ENCODE measurements at places on chromosomes 4 and X. TPM values are rescaled to one million over a fixed set of nuclear protein-coding genes. Genes with fewer than 3 reads are reported as not detected.
A peak's percentile ranks its signal among the peaks of the same experiment; 100 is the strongest.

DNA sequence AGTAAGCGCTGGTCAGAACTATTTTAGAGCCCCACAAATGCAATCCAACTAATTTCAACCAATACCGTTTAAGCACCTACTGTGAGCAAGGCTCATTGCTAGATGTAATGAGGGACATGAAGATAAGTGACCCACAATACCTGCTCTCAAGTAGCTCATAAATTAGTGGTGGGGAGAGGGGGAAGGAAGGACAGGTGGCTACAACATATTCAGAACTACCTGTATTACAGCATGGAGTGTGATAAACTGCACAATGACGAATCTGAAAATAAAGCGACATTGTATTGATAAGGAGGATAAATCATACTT, 311.6 kb upstream of the DIAPH2 start:
- no peak for DNase-seq

DNA sequence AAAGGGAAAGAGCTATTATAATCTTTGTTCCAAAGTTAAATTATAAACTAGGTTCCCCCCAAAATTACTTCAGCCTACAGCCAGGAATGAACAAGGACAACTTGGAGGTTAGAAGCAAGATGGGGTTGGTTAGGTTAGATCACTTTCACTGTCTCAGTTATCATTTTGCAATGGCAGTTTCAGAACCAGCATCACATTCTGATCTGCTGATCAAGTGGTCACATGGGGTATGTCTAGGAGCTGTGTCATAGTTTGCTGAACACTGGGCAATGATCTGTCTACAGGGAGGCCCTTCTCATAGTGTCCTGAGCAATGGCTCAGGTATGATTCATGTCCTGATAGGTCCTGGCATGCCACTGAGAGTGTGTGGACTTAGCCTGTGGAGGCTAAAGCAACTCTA, 41.6 kb upstream of the XIAP start:
- peak; percentile 74 for DNase-seq

DNA sequence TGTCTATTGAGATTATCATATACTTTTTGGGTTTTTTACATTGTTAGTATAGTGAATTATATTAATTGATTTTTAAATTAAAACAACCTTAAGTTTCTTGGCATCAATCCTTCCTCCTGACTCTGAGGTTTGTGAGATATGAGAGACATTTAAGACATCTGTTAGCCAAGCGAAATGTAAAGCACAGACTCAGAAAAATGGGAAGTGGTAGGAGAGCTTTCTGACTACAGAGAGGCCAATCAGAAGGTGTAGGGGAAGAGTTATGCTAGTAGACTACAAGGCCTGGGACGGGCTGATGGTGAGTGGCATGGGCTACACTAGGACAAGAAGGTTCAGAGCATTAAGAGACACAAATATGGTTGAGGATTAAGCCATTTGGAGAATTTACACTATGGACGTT, 255.4 kb downstream of the PRDM5 start:
- no peak for DNase-seq

DNA sequence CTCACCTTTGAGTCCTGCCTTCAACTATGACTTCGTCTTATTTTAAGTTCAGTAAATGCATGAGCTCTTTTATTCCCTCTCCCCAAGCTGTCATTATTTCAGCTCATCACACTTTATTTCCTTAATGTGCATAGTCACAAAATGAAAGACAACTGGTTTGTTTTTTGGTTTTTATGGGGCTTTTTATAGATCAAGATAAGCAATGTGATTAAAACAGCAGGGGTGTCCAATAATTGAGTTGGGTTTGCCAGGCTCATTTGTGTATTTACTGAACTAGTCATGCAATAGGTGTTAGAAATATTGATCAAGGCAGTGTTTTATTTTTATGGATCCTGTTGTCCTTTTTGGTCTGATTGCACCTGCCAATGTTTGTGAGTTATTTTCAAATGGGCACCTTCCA, 102.2 kb downstream of the FRMPD4 start:
- no peak for DNase-seq

DNA sequence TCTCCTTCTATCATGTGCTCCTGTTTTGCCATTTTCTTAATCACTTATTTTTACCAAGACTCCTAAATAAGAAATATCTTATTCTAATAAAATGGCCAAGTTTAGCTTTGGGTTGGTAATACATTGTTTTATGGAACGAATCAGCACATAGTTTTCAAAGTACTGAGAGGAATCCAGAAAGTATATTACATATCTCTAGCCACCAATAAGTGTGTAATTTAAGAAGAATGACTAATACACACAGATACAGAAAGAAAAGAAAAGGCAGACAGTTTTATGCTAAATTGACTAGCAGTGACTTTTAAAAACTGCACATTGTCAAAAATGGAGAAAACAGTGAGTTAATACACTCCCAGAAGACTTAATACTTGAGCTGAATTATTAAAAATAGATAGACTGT, 167.0 kb upstream of the IL15 start:
- peak; percentile 12 for DNase-seq

DNA sequence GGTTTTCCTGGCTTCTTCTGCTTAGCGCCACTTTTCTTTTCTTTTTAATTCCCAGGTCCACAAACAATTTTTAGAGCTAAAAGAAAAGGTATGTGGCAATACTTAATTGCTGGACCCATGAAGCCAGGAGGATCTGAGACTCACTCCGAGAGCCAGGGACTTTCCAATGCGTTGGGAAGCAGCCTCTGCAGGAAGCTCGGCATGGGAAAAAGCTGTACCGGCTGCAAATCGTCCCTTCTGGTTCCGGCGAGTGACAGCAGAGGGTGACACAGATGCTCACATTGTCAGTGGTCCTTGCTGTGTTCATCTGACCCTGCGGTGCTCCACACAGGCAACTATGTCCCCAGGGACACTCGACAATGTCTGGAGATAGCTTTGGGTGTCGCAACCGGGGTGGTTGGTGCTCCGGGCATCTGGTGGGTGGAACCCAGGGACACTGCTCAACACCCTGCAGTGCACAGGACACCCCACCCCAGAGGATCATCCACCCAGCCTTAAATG, 164.0 kb downstream of the PRKX start:
- DNase-seq, result peak; percentile 22

DNA sequence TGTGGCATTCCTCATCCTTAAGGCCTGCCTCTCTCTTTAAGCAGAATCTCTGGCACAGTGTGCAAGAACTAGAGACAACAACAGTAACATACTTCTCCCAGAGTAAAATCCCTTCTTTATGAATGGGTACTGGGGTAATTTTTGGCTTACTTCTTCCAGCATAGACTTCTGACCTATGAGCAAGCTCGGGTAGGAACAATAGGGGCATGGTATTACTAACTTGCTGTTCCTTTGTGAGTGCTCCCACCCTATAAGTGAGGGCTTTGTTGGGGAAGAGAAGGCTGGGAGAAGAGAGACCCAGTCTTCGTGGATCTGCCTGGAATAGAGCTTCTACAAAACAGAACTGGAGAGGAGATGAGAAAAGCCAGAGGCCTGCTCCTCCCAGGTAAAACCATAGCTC, 30.2 kb downstream of the CLDN2 start:
- no peak for DNase-seq

GRCh38 chr4:85500110-85500867, 25.3 kb downstream of the ARHGAP24 start:
- peak; percentile 56 for DNase-seq

DNA sequence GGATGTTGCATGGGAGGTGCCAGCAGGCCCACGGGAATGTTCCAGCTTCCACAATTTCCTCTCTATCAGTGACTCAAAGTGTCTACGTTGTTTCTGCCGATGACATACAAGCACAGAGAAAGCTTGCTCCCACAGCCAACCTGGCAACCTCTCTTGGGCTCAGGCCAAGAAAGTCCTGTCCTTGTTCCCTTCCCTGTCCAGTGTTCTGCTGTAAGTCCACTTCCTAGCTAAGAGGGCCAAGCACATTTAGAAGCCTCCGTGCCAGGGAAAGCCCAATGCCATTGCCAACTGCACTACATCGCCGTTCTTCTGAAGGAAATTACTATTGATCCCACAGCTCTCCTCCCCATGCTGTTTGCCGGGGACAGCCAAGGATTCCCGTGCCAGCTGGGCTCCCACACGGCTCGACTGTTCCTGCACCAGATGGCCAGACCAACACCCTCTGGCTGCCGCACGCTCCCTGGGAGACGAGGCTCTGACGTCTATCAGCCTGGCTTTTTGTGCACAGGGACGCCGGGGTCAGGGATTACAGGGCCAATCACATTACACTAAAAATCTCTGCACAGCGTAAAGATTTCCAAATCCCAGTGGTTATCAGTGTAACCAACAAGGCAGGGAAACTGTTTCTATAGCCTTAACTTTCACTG, 284.0 kb downstream of the BCOR start:
- DNase-seq, result peak; percentile 54

GRCh38 chr4:108683479-108683878, 33.1 kb downstream of the OSTC start:
- DNase-seq, result peak; percentile 51

DNA sequence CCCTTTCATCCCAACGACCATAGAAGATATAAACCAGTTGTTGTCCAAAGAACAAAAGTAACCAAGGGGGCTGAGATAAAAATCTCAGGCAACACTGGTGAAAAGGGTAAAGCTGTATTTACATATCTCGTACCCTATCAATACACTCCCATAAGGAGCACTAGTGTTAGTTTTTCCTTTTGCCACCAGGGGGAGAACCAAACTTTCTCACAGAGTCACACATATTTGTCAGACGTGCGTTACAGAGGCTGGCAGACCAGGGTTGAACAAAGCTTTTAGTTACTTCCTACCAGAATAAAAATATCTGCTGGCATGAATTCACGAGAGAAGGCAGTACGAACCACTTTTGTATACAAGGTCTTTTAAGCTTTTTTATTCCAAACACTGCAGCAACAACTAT, 88.3 kb downstream of the AMELX start:
- DNase-seq, result peak; percentile 69

DNA sequence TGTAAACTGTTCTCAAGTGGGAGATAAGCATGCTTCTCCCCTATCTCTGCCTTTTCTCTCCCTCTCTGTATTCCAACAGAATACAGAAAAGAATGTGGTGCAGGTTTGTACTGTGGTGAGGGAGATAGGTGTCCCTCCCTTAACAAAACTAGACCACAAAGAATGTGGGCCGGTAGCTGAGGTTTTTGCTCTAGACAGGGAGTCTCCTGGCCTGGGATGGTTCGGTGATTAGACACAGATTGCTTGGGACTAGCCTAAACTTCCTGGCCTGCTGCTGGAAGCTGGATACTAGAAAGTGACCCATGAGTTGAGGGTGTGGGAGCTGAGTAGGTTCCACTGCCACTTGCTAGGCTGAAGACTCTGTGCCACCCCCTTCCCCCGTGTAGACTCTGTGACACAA, 143.0 kb downstream of the CXXC4 start:
- DNase-seq, result no peak

- DNase-seq, result peak; percentile 22
Measured at GRCh38 chrX:48617542-48618340, 20.4 kb downstream of the WDR13 start.

GRCh38 chr4:93216646-93217045, 611.9 kb upstream of the ATOH1 start:
- DNase-seq, result no peak

- DNase-seq, result no peak
Measured at GRCh38 chrX:7841084-7841805, 1.7 kb upstream of the VCX start.

- DNase-seq, result no peak
Measured at GRCh38 chr4:41652971-41653370, 95.6 kb downstream of the PHOX2B start.

- no peak for DNase-seq
Measured at GRCh38 chrX:120264341-120264740, 13.7 kb downstream of the ZBTB33 start.

GRCh38 chrX:20089845-20090244, 26.9 kb downstream of the MAP7D2 start:
- DNase-seq, result no peak

GRCh38 chr4:37967736-37968135, 7.5 kb downstream of the PTTG2 start:
- DNase-seq, result peak; percentile 8

DNA sequence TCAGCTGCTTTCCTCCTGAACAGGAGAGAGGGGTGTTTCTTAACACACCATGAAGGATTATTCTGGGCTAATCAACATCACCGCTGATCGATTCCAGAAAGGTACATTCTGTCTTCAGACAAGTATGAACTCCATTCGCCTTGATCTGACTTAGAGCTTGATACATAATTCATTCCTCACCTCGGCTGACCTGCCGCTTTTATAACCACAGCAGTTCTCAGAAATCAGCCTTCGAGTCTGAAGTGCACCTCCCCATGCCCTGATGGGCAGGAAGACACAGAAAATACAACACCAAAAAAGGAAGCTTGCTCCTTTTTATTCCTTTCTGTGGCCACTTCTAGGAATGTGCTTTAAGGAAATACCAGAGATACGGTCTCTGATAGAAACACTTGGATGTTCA, 85.7 kb downstream of the JAKMIP1 start:
- DNase-seq, result no peak

- peak; percentile 24 for DNase-seq
Measured at GRCh38 chr4:127586922-127587571, 45.7 kb upstream of the INTU start.

- DNase-seq, result no peak
Measured at GRCh38 chr4:10666616-10667015, 18.0 kb downstream of the CLNK start.

DNA sequence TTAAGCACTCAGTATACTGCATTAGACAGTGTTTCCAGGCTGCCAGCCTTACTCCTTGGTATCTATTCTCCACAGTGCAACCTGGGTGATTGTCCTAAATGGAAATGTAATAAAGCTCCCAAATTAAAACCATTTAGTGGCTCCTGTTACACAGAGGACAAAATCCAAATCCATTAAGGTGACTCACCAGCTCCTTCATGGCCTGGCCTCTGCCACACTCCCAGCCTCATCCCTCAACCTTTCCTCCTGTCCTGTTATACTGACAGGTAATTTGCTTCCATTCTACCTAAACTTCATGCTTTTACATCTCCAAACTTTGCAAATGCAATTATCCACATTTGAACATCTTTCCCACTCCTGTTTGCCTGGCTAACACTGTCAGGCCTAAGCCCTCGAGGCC, 140.3 kb downstream of the INPP4B start:
- DNase-seq, result no peak

- peak; percentile 96 for DNase-seq
Measured at GRCh38 chr4:125390126-125390525, 75.4 kb downstream of the FAT4 start.

DNA sequence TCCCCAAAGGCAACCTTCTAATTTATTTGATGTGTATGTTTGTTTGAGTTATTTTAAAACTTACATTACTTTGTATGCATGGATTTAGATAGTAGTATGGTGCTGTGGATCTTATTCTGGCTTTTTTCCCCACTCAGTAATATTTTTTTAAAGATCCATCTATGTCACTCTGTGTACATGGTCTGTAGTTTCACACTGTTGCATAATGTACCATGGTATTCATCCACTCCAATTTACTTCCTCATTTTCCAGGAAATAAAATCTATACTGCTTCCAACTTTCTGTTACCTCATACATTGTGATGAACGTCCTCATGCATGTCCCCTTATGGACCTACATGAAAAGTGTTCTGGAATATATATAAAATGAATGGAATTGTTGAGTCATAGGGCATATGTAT, 17.6 kb downstream of the ARMCX2 start:
- DNase-seq, result no peak

Gene GPM6B
- total RNA-seq, result 4.4 TPM

Gene KLHL13
- 0.13 TPM for total RNA-seq

Gene TACR3
- total RNA-seq, result 0.06 TPM

Gene NWD2
- total RNA-seq, result not detected

Gene NUP62CL
- total RNA-seq, result not detected

Gene FGD1
- 6.4 TPM for total RNA-seq

Gene TBX22
- total RNA-seq, result not detected

Gene CLDN22
- not detected for total RNA-seq

Gene IGSF1
- not detected for total RNA-seq

All from LHCN-M2 (cell line).